ENCODE measurements at places on chromosomes 6 and 20. TPM values are rescaled to one million over a fixed set of nuclear protein-coding genes. Genes with fewer than 3 reads are reported as not detected.

The SPTLC3 gene
- 18.7 TPM for total RNA-seq

The DLK2 gene
- 0.53 TPM for total RNA-seq

The SLC22A2 gene
- not detected for total RNA-seq

The FUT9 gene
- not detected for total RNA-seq

The LY6G6C gene
- not detected for total RNA-seq

The BANF2 gene
- total RNA-seq: not detected

The RPRD1B gene
- 25.6 TPM for total RNA-seq

The MEP1A gene
- 0.41 TPM for total RNA-seq

The OPN5 gene
- total RNA-seq: not detected

The POPDC3 gene
- 0.80 TPM for total RNA-seq

- H3K4me1 ChIP-seq: peaks cover 38% of the 10 kb centered on the region
- H3K36me3 ChIP-seq: no peaks in the 10 kb centered on the region
These were observed 117.7 kb downstream of the KIF13A start for GRCh38 chr6:17869753-17870050.

DNA sequence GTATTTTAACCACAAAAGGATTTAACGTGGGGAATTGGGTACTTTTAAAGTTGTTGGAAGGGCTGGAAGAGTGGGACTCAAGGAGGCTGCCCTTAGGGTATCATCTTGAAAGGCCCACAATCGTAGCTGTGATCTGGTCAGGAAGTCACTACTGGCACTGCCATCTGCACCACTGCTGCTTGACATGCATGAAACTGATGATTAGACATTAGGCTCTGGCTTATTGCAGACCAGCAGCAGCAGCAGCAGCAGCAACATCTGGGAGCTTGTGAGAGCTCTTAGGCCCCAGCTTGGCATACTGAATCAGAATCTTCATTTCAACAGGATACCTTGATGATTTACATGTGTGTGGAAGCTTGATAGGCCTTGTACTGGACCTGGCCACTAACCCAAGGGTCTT is 68.6 kb downstream of the PHF20 start:
- no peak overlapping the region for H3K27ac ChIP-seq
- peaks cover 6% of the 10 kb centered on the region for H3K4me1 ChIP-seq
- no peaks in the 10 kb centered on the region for H3K27me3 ChIP-seq
- no peak overlapping the region for H3K4me3 ChIP-seq

DNA sequence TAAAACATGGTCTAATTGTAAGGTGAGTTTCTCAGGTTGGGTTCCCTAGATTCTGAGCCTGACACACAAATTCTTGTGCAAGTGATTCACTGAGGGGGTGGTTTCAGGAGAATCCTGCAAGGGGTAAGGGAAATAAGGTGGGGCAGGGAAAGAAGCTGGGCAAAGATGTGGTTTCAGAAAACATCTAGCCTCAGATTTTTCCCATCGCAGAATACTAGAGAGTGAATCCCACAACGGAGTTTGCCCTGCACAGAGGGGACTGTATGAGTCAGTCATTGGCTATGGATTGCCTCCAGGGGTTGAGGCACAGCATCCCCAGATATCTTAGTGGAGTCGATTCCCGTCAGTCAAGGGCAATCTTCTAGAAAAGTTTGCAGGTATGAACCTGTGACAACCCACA is 65.2 kb downstream of the PRL start:
- no peaks in the 10 kb centered on the region for H3K27me3 ChIP-seq
- no peak overlapping the region for H3K27ac ChIP-seq
- no peak overlapping the region for H3K4me3 ChIP-seq
- H3K4me1 ChIP-seq: peaks cover 6% of the 10 kb centered on the region
- DNase-seq: no peak

DNA sequence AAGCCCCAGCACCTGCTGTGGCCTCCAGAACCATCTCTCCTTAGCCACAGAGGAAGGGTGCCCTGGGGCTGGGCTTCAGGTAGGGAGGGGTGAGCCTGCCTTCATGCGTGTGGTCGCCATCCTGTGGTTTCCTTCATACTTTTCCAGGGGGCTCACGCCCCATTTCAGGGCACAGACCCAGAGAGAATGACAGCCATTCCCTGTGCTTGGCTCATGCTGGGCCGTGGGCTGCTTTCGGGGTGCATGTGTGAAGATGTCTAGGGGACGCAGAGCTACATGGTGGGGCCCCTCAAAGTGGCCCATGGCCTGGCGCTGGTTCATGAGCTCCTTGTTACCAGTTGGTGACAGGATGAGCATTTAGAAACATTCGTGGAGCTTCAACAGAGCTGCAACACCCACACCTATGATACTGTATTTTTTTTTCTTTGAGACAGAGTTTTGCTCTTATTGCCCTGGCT is 190.3 kb upstream of the SLC24A3 start:
- no peak overlapping the region for H3K4me3 ChIP-seq
- no peaks in the 10 kb centered on the region for H3K27me3 ChIP-seq
- no peak for DNase-seq
- H3K4me1 ChIP-seq: no peaks in the 10 kb centered on the region

DNA sequence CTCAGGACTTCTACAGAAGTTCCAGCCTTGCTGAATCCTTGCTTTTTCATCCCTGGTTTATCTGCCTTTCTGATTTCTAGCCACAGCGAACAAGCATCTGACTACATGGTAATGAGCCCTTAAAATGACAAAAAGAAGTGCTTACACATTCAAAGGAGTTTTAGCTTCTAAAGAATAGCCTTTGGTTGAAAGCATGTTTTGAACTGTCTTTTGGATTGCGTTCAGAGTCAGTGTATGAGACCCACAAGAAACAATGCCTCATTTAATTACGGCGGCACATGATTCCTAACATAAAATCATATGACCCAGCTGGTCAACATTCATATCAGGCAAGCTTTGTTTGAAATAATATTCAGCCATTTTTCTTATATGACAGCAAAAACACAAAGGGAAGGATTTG is 784.2 kb downstream of the KIF16B start:
- no peak overlapping the region for H3K27ac ChIP-seq
- no peak overlapping the region for H3K4me3 ChIP-seq
- no peaks in the 10 kb centered on the region for H3K27me3 ChIP-seq
- no peaks in the 10 kb centered on the region for H3K36me3 ChIP-seq

GRCh38 chr20:50385733-50386640 is 124.2 kb upstream of the PTPN1 start:
- peaks cover 63% of the 10 kb centered on the region for H3K4me1 ChIP-seq
- H3K27me3 ChIP-seq: no peaks in the 10 kb centered on the region
- no peak for DNase-seq
- H3K4me3 ChIP-seq: no peak overlapping the region
- H3K36me3 ChIP-seq: no peaks in the 10 kb centered on the region

DNA sequence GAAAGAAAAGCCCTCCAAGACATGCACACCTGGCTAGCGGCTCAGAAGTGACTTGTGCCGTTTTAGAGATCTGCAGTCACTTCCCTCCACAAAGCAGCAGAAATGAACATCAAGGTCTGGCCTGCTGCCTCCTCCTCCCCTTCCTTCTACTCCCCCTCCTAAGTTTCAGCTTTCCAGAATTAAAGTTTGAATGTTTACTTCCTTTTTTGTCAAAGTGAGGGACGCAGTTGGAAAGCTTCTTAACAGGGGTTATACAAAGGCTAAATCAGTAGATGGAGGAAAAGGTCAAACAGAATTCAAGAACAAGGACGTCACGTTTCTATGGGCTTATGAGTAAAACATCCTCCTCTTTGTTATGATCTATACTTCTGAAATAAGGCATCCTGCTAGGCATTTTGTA is 227.7 kb downstream of the SLC35F1 start:
- no peaks in the 10 kb centered on the region for H3K27me3 ChIP-seq
- H3K36me3 ChIP-seq: no peaks in the 10 kb centered on the region
- DNase-seq: no peak
- H3K4me3 ChIP-seq: no peak overlapping the region
- no peak overlapping the region for H3K27ac ChIP-seq
- H3K4me1 ChIP-seq: peaks cover 6% of the 10 kb centered on the region

GRCh38 chr20:57857969-57858368 is 148.2 kb upstream of the PMEPA1 start:
- peaks cover 3% of the 10 kb centered on the region for H3K27me3 ChIP-seq
- DNase-seq: no peak
- H3K27ac ChIP-seq: no peak overlapping the region
- H3K4me1 ChIP-seq: no peaks in the 10 kb centered on the region
- no peak overlapping the region for H3K4me3 ChIP-seq

- DNase-seq: no peak
- H3K27me3 ChIP-seq: peaks cover 5% of the 10 kb centered on the region
- H3K36me3 ChIP-seq: no peaks in the 10 kb centered on the region
- no peak overlapping the region for H3K27ac ChIP-seq
These were observed 27.0 kb downstream of the KCNK15 start for GRCh38 chr20:44772636-44773035.

DNA sequence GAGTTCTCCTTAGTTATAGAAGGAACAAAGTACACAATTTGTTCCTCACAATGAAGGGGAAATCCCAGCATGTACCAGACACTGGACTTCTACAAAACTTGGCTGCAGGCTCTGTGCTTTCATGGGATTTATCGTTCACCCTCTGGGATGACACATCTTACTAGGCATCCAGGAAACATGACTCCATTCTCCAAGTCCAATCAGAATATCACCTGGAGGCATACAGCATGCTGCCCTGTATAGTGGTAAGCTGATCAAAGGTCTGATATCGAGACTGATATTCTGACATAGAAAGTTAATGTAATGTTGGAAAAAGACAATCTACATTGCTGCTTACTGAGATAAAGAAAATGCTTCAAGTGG is 6.7 kb downstream of the RWDD2A start:
- H3K27me3 ChIP-seq: no peaks in the 10 kb centered on the region
- H3K36me3 ChIP-seq: peaks cover 13% of the 10 kb centered on the region
- peaks cover 6% of the 10 kb centered on the region for H3K4me1 ChIP-seq
- H3K4me3 ChIP-seq: no peak overlapping the region

DNA sequence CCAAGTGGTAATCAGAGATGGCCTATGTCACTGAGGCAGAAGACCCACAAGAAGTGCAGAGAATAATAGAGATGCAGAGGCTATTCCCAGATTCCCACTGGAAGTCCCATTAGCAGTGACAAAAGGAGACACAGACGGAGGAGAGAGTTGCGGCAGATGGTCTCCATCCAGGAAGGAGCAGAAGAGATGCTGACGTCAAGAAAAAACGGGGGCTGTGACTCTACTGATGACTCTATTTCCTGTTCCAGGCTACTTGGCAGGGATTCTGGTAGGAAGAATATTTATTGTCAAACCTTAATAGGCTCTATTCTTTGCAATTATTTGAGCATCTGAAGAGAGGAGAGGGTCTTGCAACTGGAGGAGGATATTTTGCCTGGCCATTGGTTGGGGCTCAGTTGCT is 246.0 kb upstream of the ECI2 start:
- H3K36me3 ChIP-seq: no peaks in the 10 kb centered on the region
- no peak for DNase-seq
- no peak overlapping the region for H3K4me3 ChIP-seq
- no peaks in the 10 kb centered on the region for H3K4me1 ChIP-seq
- no peak overlapping the region for H3K27ac ChIP-seq

DNA sequence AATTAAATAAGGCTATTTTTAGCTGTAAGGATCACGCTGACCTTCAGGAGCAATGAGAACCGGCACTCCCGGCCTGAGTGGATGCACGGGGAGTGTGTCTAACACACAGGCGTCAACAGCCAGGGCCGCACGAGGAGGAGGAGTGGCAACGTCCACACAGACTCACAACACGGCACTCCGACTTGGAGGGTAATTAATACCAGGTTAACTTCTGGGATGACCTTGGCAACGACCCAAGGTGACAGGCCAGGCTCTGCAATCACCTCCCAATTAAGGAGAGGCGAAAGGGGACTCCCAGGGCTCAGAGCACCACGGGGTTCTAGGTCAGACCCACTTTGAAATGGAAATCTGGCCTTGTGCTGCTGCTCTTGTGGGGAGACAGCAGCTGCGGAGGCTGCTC is 84.0 kb downstream of the RAMACL start:
- H3K27ac ChIP-seq: no peak overlapping the region
- no peak for DNase-seq
- H3K27me3 ChIP-seq: no peaks in the 10 kb centered on the region
- H3K4me1 ChIP-seq: no peaks in the 10 kb centered on the region
- peaks cover 96% of the 10 kb centered on the region for H3K36me3 ChIP-seq

- H3K27me3 ChIP-seq: no peaks in the 10 kb centered on the region
- no peak for DNase-seq
- H3K36me3 ChIP-seq: no peaks in the 10 kb centered on the region
- no peak overlapping the region for H3K27ac ChIP-seq
- no peak overlapping the region for H3K4me3 ChIP-seq
These were observed 95.0 kb downstream of the PHACTR1 start for GRCh38 chr6:12811519-12811918.

DNA sequence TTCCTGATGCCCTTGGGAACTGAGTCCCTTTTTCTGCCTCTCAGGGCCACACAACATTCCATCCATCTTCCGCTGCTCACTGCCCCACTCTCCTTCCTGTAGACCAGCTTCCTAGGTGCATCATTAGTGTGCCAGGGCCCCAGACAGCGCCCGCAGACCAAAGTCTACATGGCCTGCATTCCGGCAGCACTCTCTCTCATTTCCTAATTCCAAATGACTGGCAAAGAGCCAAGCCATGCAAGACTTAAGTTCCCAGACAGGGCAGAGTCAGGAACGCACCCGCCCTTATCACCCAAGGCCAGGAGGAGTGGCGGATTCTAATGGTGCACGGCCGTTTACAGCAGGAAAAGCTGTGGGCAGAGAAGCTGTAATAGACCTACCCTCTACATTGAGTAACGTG is 159.8 kb upstream of the ARID1B start:
- H3K27ac ChIP-seq: no peak overlapping the region
- H3K36me3 ChIP-seq: no peaks in the 10 kb centered on the region
- H3K27me3 ChIP-seq: no peaks in the 10 kb centered on the region
- H3K4me1 ChIP-seq: peaks cover 13% of the 10 kb centered on the region

- no peak overlapping the region for H3K4me3 ChIP-seq
- no peaks in the 10 kb centered on the region for H3K27me3 ChIP-seq
- no peak overlapping the region for H3K27ac ChIP-seq
- no peaks in the 10 kb centered on the region for H3K36me3 ChIP-seq
- H3K4me1 ChIP-seq: peaks cover 13% of the 10 kb centered on the region
- DNase-seq: no peak
These were observed 29.9 kb upstream of the AGPAT4 start for GRCh38 chr6:161303628-161304340.

- peak; percentile 54 for DNase-seq
- H3K36me3 ChIP-seq: no peaks in the 10 kb centered on the region
- peak within 1 kb of the TSS; percentile 46 for H3K4me3 ChIP-seq
- peaks cover 22% of the 10 kb centered on the region for H3K4me1 ChIP-seq
- H3K27ac ChIP-seq: no peak within 1 kb of the TSS
- H3K27me3 ChIP-seq: peaks cover 86% of the 10 kb centered on the region
These were observed at the start of gene VGLL2 for GRCh38 chr6:117265410-117266256. Gene VGLL2, plus strand, starts transcription at chr6:117265558. Its CDS starts 206 bp downstream, at chr6:117265764.

DNA sequence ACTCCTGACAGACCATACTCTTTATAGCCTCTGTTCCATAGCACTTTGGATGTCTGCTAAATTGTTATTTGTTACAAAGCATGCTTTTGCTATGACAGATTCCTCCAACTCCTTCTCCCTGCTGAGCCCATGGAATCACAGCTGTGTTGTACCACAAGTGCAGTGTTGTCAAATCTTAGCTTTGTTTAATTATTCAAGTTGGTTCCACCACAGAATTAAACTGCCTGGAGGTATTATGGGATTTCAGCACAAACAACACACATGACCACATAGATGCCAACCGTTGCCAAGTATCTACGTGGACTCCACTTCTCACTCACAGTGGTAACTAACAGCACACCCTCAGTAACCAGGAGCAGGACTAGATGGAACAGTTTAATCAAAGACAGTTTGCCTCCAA is 32.7 kb upstream of the MARCKS start:
- no peaks in the 10 kb centered on the region for H3K36me3 ChIP-seq
- no peak for DNase-seq
- no peaks in the 10 kb centered on the region for H3K27me3 ChIP-seq
- H3K4me1 ChIP-seq: peaks cover 3% of the 10 kb centered on the region

GRCh38 chr6:83193747-83194566 is 800 bp downstream of the RWDD2A start:
- H3K36me3 ChIP-seq: peaks cover 19% of the 10 kb centered on the region
- peak; percentile 66 for DNase-seq
- peak overlapping the region; percentile 99 for H3K4me3 ChIP-seq
- H3K27me3 ChIP-seq: no peaks in the 10 kb centered on the region

Data from lower lobe of right lung (tissue), 2 donors.